ENCODE measurements at places on chromosomes 16 and 17.

- DNase-seq = no peak
Observed at GRCh38 chr17:33086878-33087277, 95.2 kb downstream of the SPACA3 start.

DNA sequence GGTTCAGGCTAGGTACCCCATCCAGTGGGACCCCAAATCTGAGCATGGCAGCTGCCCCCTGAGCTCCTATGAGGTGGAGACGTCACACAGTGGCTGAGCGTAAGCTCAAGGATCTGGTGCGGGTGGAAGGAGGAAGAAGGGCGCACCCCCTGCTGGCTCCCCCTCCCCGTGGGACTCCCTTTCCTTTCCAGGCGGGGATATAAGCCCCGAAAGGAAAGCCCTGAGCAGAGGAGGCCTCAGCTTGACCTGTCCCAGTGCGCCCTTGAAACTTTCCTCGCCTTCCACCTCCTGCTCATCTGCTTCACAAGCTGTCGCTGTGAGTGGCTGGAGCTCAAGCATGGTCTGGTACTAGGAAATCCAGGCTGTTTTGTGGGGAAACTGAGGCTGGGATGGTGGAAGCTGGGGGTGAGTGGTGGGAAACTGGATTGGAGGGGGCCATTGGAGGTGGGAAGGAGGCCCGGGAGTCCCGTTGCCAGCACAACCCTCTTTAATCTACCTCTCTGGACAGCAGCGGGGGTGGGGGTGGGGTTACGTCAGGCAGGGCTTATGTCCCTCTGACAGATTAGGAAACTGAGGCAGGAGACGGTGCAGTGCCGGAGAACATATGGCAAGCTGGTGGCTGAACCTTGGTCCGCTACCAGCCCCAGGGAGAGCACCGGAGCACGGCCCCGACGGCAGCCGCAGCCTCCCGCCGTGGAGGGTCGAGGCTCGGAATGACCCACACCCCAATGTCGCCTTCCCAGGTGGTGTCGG is 92.3 kb upstream of the TMEM97 start:
- no peak for DNase-seq

- no peak for DNase-seq
Observed at GRCh38 chr16:47928008-47928407, 227.8 kb downstream of the ABCC12 start.

- no peak for DNase-seq
Observed at GRCh38 chr16:64534180-64534780, 587.6 kb downstream of the CDH11 start.

- DNase-seq = no peak
Observed at GRCh38 chr17:67238991-67239390, 6.0 kb downstream of the HELZ start.

DNA sequence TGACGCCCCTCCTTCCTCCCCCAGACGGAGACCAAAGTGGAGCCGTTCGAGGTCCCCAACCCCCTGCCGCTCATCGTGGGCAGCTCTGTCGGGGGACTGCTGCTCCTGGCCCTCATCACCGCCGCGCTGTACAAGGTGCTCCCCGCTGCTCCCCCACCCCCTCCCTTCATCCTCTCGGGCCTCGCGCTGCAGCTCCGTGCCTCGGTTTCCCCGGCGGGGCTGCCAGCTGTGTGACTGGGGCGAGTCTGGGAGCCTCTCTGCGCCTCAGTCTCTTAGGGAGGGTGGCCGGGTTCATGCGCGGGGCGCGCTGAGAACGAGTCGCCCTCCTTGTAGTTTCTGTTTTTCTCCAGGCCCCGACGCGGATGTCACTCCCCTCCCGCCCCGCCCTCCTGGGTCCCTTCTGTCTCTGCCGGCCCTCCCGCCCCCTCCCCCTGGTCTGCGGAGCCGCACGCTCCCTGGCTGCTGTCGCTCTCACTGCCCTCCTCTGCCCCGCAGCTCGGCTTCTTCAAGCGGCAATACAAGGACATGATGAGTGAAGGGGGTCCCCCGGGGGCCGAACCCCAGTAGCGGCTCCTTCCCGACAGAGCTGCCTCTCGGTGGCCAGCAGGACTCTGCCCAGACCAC is 23.7 kb upstream of the ITGAX start:
- no peak for DNase-seq

- DNase-seq = no peak
Observed at GRCh38 chr16:56387396-56387795, 37.9 kb downstream of the AMFR start.

DNA sequence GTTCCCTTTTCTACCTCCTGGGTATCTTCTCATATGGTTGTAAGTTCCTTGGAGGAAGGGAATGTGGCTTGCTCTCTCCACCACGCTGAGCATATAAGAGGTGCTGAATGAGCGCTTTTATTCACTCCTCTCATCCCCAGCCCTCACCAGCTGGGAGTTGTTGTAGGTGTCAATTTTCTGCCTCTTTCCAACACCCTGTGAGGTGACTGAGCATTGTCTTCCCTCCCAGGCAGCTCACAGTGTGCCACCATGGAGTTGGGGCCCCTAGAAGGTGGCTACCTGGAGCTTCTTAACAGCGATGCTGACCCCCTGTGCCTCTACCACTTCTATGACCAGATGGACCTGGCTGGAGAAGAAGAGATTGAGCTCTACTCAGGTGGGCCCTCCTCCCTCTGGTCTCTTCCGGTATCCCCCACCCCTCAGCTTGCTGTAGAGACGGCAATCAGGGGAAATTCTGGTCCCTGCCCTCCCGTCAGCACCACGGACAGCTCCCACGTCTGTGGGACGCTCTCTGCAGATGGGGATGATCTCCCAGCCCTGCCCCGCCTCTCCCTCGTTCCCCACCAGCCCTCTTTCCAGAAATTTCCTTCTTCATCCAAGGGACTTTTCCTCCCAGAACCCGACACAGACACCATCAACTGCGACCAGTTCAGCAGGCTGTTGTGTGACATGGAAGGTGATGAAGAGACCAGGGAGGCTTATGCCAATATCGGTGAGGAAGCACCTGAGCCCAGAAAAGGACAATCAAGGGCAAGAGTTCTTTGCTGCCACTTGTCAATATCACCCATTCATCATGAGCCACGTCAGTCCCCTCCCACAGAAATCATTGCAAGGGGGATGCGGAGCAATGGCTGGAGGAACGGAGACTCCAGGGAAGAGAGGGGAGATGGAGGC is 18.3 kb downstream of the CIITA start:
- no peak for DNase-seq

GRCh38 chr16:88331989-88332920 is 50.5 kb upstream of the ZNF469 start:
- no peak for DNase-seq

DNA sequence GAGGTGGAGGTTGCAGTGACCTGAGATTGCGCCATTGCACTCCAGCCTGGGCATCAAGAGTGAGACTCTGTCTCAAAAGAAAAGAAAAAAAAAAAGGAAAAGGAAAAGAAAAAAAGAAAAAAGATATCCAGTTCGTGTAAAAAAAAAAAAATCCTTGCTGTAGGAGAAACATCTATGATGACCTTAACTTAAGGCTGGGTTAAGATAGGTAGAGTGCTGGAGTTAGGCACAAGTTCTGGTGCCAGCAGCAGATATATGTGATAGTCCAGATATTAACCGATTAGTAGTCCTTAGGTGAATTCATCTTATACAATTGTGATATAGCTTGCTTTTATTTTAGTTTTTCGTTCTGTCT is 17.2 kb downstream of the PSMD11 start:
- no peak for DNase-seq

DNA sequence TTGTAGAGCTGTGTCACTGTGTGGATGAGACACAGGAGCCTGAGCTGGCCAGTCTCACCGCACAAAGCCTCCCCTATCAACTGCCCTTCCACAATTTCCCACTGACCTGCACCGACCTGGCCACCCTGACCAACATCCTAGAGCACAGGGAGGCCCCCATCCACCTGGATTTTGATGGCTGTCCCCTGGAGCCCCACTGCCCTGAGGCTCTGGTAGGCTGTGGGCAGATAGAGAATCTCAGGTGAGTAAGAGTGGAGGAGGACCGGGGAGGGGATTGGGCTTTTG is 37.4 kb downstream of the NLRC5 start:
- no peak for DNase-seq

- no peak for DNase-seq
Observed at GRCh38 chr16:35752773-35753558, 2293.6 kb downstream of the TP53TG3F start.

- no peak for DNase-seq
Observed at GRCh38 chr17:1006054-1006453, 9.1 kb downstream of the TIMM22 start.

DNA sequence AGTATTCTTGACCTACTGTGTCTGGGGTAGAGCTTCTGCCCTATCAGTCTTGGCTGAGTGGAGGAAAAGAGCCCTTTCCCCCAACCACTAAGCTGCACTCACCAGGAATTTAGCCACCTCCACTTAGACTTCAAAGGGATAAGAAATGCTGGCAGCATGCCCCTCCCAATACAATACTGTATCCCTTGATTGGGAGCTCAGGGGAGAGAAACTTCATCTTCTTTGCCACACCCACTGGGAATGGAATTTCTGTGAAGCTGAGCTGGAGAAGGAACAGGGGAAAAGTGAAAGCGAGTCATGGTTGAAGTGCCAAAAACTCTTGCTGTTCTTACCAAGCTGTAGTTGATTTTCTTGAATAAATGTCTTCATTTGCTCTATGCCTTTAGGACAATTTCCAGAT is 68.8 kb downstream of the CEP112 start:
- DNase-seq = no peak

DNA sequence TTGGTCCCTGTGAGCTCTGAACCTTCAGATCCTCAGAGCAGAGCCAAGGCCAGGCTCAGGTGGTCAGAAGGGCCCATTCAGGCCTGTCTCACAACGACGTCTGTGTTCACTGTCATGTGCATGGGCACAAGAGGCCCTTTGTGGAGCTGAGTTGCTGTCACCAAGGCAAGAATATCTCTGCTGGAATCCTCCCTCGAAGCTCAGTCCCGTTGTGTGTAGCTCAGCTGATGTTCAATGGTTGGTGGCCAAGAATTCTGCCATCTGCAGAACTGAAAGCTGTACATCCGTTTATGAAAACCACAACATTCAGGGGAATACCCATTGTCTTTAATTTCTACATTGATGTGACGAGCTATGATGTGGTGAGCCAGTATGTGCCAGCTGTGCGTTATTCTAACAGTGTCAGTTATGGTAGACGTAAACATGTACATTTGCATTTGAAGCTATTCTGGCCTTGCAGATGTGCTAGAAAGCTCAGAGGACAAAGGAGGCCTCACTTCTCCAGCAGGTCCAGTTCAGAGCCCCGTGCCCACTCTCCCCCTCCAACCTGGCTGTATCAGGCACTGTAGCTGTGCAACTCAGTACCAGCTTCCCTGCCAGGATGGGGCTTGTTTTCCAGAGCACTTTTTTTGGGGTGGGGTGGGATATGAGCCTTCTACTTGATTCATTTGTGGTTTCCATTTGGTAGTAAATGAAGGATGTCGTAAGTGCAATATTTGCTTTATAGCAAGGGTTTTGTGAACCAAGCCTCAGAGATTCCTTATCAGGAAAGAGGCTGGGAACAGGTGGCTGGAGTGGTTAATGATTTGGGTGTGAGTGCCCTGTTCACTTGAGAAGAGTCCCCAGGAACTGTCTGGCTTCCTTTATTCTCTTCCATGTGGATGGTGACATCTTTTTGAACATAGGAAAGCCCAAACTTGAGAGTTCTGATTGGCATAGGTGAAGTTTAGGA is 56.1 kb downstream of the B9D1 start:
- no peak for DNase-seq

DNA sequence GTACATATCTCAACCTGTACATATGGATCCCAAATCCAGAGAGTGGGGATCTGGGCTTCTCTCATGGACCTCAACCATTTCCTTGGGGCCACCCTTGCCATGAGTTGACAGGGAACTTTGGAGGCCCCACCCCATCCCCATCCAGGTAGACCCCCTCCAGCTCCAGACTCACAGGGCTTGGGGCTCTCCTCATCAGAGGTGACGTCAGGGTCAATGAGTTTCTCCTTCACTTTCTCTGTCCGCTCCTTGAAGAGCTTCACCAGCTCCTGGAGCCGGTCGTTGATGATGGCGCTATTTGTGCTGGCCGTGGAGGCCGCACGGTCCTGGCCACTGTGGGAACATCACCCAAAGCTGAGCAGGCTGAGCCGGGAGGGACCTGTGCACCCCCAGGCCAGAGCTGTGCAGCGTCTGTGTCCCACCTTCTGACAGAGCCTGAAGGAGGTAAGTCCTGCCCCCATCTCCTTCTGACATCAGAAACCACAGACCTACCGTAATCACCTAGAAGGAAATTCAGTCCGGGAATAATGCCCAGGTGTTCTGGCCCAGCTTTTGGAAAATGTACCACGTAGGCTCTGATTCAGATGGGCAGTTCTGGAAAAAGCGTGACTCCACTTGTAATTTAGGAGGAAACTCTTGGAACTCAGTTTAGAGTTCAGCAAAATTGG is 50.6 kb downstream of the CNGB1 start:
- DNase-seq = no peak

GRCh38 chr16:13231365-13231764 is 330.0 kb downstream of the SHISA9 start:
- DNase-seq = no peak

- DNase-seq = peak; percentile 30
Observed at GRCh38 chr16:62256406-62256805, 220.2 kb upstream of the CDH8 start.

GRCh38 chr17:75985986-75986385 is 6.9 kb downstream of the TEN1 start:
- no peak for DNase-seq

DNA sequence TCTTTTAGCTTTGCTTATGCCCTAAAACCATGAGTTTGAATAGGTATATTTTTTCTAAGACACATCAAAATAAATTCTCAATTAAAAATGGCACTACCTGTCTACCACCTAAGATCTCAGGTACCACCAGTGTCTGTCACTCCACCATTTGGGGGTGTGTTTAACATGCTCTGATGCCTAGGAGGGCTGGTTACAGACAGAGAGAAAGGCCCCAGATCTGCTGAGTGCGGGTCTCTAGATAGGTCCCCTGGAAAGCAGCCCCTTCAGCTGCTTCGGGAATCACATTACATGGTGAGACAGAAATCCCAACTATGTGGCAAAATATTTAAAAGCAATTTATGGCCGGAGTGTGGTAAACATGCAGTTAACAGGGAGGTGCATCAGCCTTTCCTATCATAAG is 653 bp upstream of the VAC14 start:
- no peak for DNase-seq

GRCh38 chr17:45441526-45442310 is 9.0 kb upstream of the ARHGAP27 start:
- peak; percentile 24 for DNase-seq

GRCh38 chr17:40281663-40282062 is 6.0 kb upstream of the CDC6 start:
- DNase-seq = no peak

DNA sequence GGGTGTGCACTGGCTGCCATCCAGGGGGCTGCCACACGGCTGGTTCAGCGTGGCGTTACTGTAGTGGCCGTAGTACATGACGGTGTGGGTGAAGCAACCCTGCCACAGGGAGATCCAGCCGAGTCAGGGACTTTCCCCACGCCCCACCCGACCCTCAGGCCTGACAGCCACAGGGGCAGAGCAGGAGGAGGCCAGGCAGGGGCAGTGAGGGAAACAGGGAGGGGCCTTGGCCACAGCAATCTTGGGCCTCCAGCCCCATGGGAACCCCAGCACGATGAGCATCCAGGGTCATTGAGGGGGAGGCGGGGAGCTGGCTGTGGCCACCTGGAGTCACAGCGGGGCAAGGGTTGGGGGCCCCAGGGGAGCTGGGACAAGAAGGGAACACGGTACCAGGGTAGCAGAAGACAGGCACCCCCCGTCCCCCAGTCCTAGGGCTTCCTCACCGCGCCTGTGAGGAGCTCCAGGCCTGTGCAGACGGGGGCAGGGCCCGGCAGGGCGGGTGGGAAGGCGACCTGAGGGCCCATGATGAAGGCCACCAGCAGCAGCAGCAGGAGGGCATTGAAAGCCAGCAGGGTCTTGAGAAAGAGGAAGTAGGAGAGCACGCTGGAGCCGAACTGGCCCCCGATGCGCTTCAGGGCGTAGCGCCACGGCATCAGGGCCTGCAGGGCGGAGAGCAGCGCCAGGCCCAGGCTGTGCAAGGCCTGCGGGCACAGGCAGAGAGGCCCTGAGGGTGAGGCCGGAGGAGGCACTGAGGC is 4.3 kb downstream of the TMC6 start:
- DNase-seq = no peak

Measured in DMS 273 treated with DMSO at 0.1 percent for 48 hours (cell line).